AG09309 (cell line): ENCODE measurements at places on chromosomes 2 and 18.

- DNase-seq: no peak
Observed at GRCh38 chr18:8052237-8052701, 485.2 kb downstream of the PTPRM start.

- DNase-seq: no peak
Observed at GRCh38 chr2:177282181-177282641, 17.7 kb upstream of the NFE2L2 start.

- no peak for DNase-seq
Observed at GRCh38 chr2:152301131-152301530, 33.8 kb upstream of the FMNL2 start.

DNA sequence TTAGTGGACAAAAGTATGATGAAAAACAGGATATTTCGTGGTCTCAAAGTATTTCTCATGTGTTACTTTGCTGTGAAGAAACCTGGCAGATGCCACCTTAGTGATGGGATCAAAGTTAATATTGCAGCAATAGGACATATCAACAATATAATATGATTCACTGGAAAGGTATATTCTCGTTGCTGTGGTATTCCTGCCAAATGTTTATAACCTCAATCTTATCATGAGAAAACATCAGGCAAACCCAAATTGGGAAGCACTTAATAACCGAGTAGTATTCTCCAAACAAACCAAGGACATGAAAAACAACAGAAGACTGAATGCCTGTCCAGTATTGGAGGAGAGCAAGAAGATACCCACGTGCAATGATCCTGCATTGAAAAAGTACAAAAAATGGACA, 302.6 kb upstream of the MC4R start:
- DNase-seq: no peak

DNA sequence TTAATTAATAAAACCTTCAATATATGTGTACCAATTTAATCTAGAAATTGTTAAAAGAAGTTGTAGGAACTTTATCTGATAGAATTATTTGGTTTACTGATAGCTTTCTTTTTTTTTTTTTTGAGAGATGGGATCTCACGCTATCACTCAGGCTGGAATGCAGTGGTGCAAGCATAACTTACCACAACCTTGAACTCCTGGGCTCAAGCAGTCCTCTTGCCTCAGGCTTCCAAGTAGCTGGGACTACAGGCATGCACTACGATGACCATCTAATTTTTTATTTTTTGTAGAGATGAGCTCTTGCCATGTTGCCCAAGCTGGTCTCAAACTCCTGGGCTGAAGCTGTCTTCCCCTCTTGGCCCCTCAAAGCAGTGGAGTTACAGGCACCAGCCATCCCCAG, 66.8 kb downstream of the CCDC138 start:
- peak; percentile 21 for DNase-seq

- DNase-seq: no peak
Observed at GRCh38 chr2:39492716-39493115, 55.6 kb upstream of the MAP4K3 start.

- DNase-seq: no peak
Observed at GRCh38 chr2:41879235-41879916, 168.4 kb upstream of the PKDCC start.

GRCh38 chr2:205387350-205388055, 294.8 kb upstream of the NRP2 start:
- no peak for DNase-seq

DNA sequence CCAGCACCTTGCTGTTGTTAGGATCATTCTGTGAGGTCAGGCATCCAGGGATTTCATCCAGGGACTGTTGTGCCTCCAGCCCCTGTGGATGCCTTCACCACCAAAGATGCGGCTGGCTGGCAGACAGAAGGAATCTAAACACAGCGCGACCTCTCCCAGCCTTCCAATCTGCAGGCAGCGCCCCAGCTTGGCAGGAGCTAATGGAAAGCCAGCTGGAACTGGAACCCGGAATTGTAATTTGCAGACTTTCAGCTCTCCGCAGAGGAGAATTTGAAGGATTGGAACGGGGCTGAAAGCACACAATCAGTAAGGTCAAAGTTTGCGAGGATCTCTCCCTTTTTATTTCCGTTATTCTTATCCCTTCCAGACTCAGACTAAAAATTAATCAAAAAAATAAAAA, 127.8 kb downstream of the TRIB2 start:
- DNase-seq: no peak

DNA sequence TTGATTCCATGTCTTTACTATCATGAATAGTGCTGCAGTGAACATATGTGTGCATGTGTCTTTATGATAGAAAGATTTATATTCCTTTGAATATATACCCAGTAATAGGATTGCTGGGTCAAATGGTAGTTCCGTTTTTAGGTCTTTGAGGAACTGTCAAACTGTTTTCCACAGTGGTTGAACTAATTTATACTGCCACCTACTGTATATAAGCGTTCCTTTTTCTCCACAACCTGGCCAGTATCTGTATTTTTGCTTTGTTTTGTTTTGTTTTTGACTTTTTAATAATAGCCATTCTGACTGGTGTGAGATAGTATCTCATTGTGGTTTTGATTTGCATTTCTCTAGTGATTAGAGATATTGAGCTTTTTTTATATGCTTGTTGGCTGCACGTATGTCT, 641.6 kb downstream of the SUCLG1 start:
- DNase-seq: no peak
